MCF 10A (cell line): ENCODE measurements at places on chromosomes 4 and X. TPM values are rescaled to one million over a fixed set of nuclear protein-coding genes. Genes with fewer than 3 reads are reported as not detected.

The POF1B gene
- 0.37 and 1.1 TPM in 2 replicates for total RNA-seq

The FOXR2 gene
- total RNA-seq, result not detected in 2 replicates

The GPAT3 gene
- 0.30 and 0.56 TPM in 2 replicates for total RNA-seq

The GUCY1B1 gene
- 0.34 TPM in 1 of 2 replicates, not detected in the other for total RNA-seq

The JAKMIP1 gene
- total RNA-seq, result not detected in 2 replicates
